Stimulated activated CD8-positive, alpha-beta memory T cell treated with anti-CD3 and anti-CD28 coated beads, Interleukin-4, amount 100 ng/mL, for 1 hour (primary cell): ENCODE measurements at places on chromosomes 3 and 15.

- DNase-seq = no peak
These were observed 259.2 kb downstream of the TJP1 start for GRCh38 chr15:29563112-29563511.

- DNase-seq = no peak
These were observed 493.6 kb upstream of the PPP2R3A start for GRCh38 chr3:135471911-135472310.

GRCh38 chr3:100213891-100214573, 46.8 kb upstream of the TBC1D23 start:
- no peak for DNase-seq

DNA sequence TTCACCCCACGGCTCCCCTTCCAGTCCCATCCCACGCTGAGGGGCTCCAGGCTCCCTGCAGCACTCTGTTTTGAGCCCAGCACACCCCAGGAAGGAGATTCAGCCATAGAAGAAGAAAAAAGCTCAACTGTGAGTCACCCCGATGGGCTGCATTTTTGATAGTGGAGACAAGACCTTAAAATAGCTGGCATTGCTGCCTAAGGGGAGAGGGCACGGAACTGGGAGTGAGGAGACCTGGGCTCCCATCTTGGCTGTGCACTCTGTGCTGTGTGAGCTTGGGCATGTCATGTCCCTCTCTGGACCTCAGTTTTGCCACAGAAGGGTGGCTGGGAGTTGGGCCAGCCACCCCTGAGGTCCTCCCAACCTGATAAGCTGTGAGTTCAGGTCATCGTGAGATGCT, 57.2 kb upstream of the SMAD6 start:
- DNase-seq = no peak

DNA sequence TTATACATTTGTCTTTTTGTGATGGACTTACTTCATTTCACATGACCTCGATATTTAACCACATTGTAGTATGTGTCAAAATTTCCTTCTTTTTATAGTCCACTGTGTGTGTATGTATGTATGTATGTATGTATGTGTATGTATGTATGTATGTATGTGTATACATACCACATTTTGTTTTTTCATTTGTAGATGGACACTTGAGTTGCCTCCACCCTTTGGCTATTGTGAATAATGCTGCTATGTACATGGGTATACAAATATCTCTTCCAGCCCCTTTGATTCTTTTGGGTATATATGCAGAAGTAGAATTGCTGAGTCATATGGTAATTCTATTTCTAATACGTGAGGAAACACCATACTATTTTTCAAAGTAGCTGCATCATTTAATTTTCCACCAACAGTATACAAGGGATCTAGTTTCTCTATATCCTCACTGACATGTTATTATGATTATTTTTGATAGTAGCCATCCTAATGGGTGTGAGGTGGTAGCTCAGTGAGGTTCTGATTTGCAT, 228.2 kb downstream of the OPA1 start:
- DNase-seq = no peak

DNA sequence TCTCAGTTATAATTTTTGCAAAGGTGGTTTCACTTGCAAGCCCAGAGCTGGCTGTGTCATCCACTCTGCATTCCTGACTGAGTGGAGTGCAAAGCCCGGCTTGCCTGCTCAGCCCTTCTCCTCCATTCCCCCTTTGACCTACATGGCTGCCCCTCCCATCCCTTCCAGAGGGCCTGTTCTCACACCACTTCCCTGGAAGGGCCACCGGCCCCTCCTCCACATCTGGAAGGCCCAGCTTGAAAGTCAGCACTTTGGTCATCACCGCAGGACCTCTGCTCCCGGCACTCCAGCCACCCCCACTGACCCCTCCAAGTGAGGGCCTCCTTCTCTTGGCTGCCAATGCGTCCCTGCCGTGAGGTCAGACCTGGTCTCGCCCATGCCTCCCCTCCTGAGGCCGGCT, 74.1 kb upstream of the RNF7 start:
- no peak for DNase-seq
